Mesothelial cell of epicardium (in vitro differentiated cells): ENCODE measurements at places on chromosomes 16 and 17. TPM values are rescaled to one million over a fixed set of nuclear protein-coding genes. Genes with fewer than 3 reads are reported as not detected.
A peak's percentile ranks its signal among the peaks of the same experiment; 100 is the strongest.

CDH3 gene
- total RNA-seq = 179 to 180 TPM (median 180 TPM) in 3 replicates

ABCC11 gene
- 0.18 to 0.60 TPM (median 0.47 TPM) in 3 replicates for total RNA-seq

PIEZO1 gene
- 148 to 160 TPM (median 151 TPM) in 3 replicates for total RNA-seq

TBC1D3I gene
- total RNA-seq = 0.60 to 1.3 TPM (median 0.80 TPM) in 3 replicates

CNGB1 gene
- total RNA-seq = 0.07 to 0.27 TPM (median 0.14 TPM) in 3 replicates

KRTAP4-5 gene
- not detected in 3 replicates for total RNA-seq

CEMP1 gene
- total RNA-seq = 0.75 to 1.7 TPM (median 1.1 TPM) in 3 replicates

SLC12A3 gene
- total RNA-seq = not detected in 3 replicates

GRCh38 chr17:49224198-49224996, 6.2 kb downstream of the PHOSPHO1 start:
- no peak overlapping the region for H3K27ac ChIP-seq
- H3K4me1 ChIP-seq = peaks cover 8% of the 10 kb centered on the region
- peak overlapping the region; percentile 56 for H3K4me3 ChIP-seq
- peak; percentile 58 for DNase-seq

DNA sequence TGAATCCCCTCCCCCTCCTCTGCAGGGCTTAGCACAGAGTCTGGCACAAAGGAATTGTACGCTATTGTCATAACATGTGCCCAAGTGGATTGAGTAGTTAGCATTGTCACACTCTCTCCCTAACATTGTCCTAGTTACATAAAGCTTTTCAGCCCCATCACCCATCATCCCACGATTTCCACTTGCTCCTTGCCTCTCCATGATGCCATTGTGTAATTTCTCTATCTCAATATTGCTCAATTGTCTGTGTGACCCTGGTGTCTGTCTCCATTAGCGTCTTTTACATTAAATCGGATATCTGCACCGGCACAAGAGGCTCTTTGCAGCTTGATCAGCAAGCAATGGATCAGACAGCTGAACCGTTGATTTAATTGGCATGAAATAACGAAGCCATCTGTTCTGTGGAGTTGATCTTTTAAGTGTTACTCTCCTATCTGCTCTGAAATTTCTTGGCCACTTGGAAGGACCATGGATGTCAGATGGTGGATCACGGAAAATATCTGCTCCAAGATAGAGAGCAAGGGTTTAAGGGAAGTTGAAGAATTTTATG, 77.0 kb upstream of the HS3ST4 start:
- DNase-seq = no peak
- H3K4me3 ChIP-seq = no peak overlapping the region
- H3K27ac ChIP-seq = no peak overlapping the region

GRCh38 chr17:81413497-81414135, 18.4 kb downstream of the BAHCC1 start:
- no peaks in the 10 kb centered on the region for H3K36me3 ChIP-seq
- no peak overlapping the region for H3K27ac ChIP-seq
- no peaks in the 10 kb centered on the region for H3K27me3 ChIP-seq
- DNase-seq = no peak

- DNase-seq = peak; percentile 68
- H3K27me3 ChIP-seq = no peaks in the 10 kb centered on the region
- no peak overlapping the region for H3K27ac ChIP-seq
- no peaks in the 10 kb centered on the region for H3K36me3 ChIP-seq
- H3K4me3 ChIP-seq = no peak overlapping the region
These were observed 671.1 kb downstream of the WWOX start for GRCh38 chr16:78770353-78771091.

GRCh38 chr17:45889579-45889978, 4.8 kb upstream of the MAPT start:
- peaks cover 3% of the 10 kb centered on the region for H3K4me1 ChIP-seq
- H3K27me3 ChIP-seq = peaks cover 56% of the 10 kb centered on the region
- H3K4me3 ChIP-seq = no peak overlapping the region
- no peak for DNase-seq

- no peaks in the 10 kb centered on the region for H3K27me3 ChIP-seq
- no peaks in the 10 kb centered on the region for H3K36me3 ChIP-seq
- no peak for DNase-seq
These were observed 49.4 kb downstream of the TNFRSF13B start for GRCh38 chr17:16922386-16923096.

GRCh38 chr16:66093191-66093590, 273.3 kb upstream of the CDH5 start:
- peaks cover 35% of the 10 kb centered on the region for H3K4me1 ChIP-seq
- H3K4me3 ChIP-seq = no peak overlapping the region
- H3K27me3 ChIP-seq = peaks cover 4% of the 10 kb centered on the region
- no peak for DNase-seq

GRCh38 chr16:51960931-51961330, 586.0 kb downstream of the TOX3 start:
- H3K27me3 ChIP-seq = peaks cover 46% of the 10 kb centered on the region
- no peaks in the 10 kb centered on the region for H3K4me1 ChIP-seq
- no peaks in the 10 kb centered on the region for H3K36me3 ChIP-seq
- H3K27ac ChIP-seq = no peak overlapping the region
- DNase-seq = no peak

- no peaks in the 10 kb centered on the region for H3K36me3 ChIP-seq
- no peak for DNase-seq
- peaks cover 21% of the 10 kb centered on the region for H3K27me3 ChIP-seq
- H3K4me1 ChIP-seq = peaks cover 31% of the 10 kb centered on the region
- H3K27ac ChIP-seq = no peak overlapping the region
- no peak overlapping the region for H3K4me3 ChIP-seq
These were observed 25.7 kb downstream of the CALB2 start for GRCh38 chr16:71384073-71384724.

DNA sequence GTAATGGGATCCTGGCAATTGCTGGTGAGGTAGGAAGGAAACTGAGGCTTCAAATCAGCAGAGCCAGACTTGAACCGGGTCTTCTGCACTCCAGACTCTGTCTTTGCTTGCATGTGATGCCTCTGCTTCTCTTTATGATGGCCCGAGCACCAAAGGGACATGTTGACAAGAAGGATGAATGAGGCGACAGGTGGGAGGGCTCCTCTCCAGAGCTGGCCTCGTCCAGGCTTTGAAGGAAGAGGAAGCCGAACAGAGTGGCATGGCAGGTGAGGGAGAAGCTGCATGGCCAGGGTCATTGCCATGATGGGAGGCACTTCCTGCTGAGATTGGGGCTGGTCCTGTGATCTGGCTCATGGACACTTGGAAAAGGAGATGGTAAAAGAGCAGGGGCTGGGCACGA, 40.8 kb downstream of the AKAP1 start:
- H3K36me3 ChIP-seq = peaks cover 9% of the 10 kb centered on the region
- no peak overlapping the region for H3K4me3 ChIP-seq
- no peak for DNase-seq
- no peak overlapping the region for H3K27ac ChIP-seq
- peaks cover 14% of the 10 kb centered on the region for H3K4me1 ChIP-seq

DNA sequence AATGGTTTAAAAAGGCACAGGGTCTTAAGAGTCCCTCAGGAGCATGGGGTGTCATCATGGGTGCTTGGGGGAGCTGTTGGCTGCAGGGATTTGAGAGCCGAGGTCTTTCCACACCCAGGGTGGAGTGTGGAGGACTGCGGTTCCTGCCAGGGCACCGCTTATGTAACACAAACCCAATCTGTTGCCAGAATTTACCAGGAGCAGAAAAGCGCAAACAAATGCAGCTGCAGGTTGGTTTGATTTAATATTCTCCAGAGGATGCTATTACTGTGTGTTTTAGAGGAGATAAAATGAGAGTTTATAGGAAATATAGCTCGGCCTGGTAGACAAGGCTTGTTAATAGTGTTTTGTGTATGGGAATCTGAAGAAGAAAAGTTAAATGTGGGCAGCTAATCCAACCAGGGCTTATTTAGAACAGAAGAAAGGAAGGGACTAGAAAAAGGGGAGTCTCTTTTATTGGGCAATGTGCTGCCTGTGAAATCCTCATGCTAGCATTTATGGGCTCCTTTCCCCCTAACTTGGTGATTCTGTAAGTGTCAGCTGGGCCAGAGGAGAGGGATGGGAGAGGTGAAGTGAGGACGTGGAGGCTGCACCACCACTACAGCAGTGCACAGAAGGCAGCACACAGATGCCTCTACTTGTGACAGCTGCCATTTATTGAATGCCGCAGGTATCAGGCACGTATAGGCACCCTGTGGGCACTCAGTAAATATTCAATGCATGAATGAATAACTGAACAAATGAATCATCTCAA, 174.7 kb downstream of the KATNIP start:
- no peaks in the 10 kb centered on the region for H3K27me3 ChIP-seq
- H3K4me1 ChIP-seq = peaks cover 23% of the 10 kb centered on the region
- H3K4me3 ChIP-seq = no peak overlapping the region
- peak overlapping the region; percentile 69 for H3K27ac ChIP-seq
- peaks cover 46% of the 10 kb centered on the region for H3K36me3 ChIP-seq

- DNase-seq = no peak
- H3K36me3 ChIP-seq = no peaks in the 10 kb centered on the region
- H3K27ac ChIP-seq = no peak overlapping the region
- peaks cover 21% of the 10 kb centered on the region for H3K27me3 ChIP-seq
These were observed 59.9 kb downstream of the LITAF start for GRCh38 chr16:11526655-11527350.

- DNase-seq = no peak
- H3K4me1 ChIP-seq = no peaks in the 10 kb centered on the region
- no peak overlapping the region for H3K4me3 ChIP-seq
- H3K27ac ChIP-seq = no peak overlapping the region
These were observed 99.7 kb downstream of the CBLN1 start for GRCh38 chr16:49181791-49182518.

GRCh38 chr16:57660715-57661463, 7.2 kb upstream of the ADGRG3 start:
- H3K4me1 ChIP-seq = no peaks in the 10 kb centered on the region
- no peak overlapping the region for H3K4me3 ChIP-seq
- no peaks in the 10 kb centered on the region for H3K27me3 ChIP-seq
- no peak for DNase-seq

GRCh38 chr17:71824671-71825070, 296.1 kb upstream of the SOX9 start:
- peaks cover 6% of the 10 kb centered on the region for H3K27me3 ChIP-seq
- DNase-seq = no peak
- H3K36me3 ChIP-seq = no peaks in the 10 kb centered on the region
- no peak overlapping the region for H3K27ac ChIP-seq
- H3K4me3 ChIP-seq = no peak overlapping the region
- peaks cover 25% of the 10 kb centered on the region for H3K4me1 ChIP-seq

- no peaks in the 10 kb centered on the region for H3K27me3 ChIP-seq
- no peaks in the 10 kb centered on the region for H3K36me3 ChIP-seq
- peak overlapping the region; percentile 67 for H3K4me3 ChIP-seq
- H3K27ac ChIP-seq = peak overlapping the region; percentile 96
- H3K4me1 ChIP-seq = peaks cover 63% of the 10 kb centered on the region
- DNase-seq = peak; percentile 49
These were observed 55.7 kb downstream of the SREBF1 start for GRCh38 chr17:17780922-17781590.

DNA sequence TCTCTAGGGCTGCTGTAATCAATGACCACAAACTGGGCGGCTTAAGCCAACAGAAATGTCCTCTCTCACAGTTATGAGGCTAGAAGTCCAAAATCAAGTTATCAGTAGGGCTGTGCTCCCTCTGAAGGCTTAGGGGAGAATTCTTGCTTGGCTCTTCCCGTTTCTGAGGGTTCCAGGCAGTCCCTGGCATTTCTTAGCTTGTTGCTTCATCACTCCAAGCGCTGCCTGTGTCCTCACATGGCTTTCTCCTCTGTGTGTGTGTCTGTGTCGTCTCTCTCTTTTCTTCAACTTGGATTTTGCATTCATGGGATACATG, 13.7 kb upstream of the CDC42EP4 start:
- H3K27me3 ChIP-seq = no peaks in the 10 kb centered on the region
- H3K27ac ChIP-seq = peak overlapping the region; percentile 88
- no peak overlapping the region for H3K4me3 ChIP-seq
- H3K36me3 ChIP-seq = no peaks in the 10 kb centered on the region
